Inflammatory macrophage (primary cell): ENCODE measurements at places on chromosomes 3 and 15.

- DNase-seq = peak; percentile 47
Measured at GRCh38 chr3:187318819-187319616, 27.5 kb upstream of the MASP1 start.

- DNase-seq = no peak
Measured at GRCh38 chr15:41331833-41332193, 578 bp downstream of the OIP5 start.

GRCh38 chr15:91555312-91555711 is 298.2 kb upstream of the SLCO3A1 start:
- DNase-seq = peak; percentile 13

DNA sequence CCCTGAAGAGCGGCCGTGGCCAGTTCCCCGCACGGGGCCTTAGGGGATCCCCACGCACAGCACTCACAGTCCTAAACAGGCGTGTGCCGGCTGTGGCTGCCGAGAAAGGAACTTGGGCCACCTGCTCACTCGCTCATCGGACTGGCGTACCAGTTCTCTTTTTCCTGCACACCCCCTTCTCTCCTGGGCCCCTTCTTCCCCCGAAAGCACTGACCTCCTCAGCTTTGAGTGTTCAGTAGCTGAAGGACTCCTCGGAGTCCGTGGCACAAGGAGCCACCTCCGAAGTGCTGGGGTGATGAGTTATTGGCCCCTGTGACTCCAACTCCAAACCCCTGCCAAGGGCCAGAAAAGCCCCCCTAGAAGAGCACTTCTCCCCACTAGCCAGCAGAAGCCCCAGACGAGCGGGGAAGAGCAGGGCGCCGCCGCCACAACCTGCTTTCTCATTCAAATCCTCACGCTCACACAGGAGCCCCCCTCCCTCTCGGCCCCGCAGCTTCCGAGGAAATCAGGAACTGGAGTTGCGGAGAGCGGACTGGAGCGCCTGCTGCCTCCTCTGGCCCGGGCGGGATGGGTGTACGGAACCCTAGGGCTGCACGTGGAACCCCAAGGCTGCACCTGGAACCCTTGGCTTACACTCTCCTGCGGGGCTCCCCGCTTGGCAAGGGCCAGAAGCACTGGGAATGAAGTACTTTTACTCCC is at the start of gene PLCH1:
TSS of gene PLCH1 (minus strand) at position 446 of the 699 bp plus-strand sequence. CDS start 40,847 bp downstream, outside the sequence.
- peak; percentile 48 for DNase-seq

GRCh38 chr15:100187677-100188076 is 154.1 kb downstream of the ADAMTS17 start:
- DNase-seq = no peak

DNA sequence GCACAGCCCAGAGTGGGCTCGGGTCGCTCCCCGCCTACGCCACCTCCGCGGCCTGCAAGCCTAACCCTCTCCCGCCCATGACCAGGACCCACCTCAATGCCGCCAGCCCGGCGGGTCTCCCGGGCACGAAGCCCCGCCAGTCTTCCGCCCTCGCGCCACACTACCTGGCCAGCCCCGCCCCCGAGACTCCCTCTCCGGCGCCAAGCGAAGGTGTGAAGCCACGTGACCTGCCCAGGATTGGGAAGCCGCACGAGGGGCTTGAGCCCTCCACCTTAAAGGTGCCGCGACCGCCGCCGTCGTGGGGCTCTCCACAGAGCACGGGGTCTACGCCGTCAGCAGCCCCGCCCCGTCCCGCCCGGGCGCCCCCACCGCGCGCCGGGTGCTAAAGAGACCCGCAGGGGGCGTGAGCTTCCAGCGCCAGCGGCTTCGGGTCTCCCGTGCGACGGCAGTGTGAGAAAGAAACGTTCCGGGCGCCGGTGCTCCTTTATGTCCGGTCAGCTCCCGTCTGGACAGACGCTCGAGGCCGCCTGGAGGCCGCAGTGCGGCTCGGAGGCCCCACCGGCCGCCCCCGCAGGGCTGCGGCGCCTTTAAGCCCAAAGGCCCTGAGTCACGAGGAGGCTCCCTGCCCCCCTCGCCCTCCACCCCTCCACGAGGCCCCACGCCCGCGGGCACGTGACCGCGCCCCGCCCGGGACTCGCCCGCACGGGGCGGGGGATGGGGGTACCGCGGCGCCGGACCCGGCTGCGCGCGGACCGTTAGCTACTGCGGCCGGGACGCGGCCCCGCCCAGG is at the start of gene CPEB1:
TSS of gene CPEB1 (minus strand) at position 319 of the 790 bp plus-strand sequence. CDS start 18,904 bp downstream, outside the sequence.
- DNase-seq = no peak

DNA sequence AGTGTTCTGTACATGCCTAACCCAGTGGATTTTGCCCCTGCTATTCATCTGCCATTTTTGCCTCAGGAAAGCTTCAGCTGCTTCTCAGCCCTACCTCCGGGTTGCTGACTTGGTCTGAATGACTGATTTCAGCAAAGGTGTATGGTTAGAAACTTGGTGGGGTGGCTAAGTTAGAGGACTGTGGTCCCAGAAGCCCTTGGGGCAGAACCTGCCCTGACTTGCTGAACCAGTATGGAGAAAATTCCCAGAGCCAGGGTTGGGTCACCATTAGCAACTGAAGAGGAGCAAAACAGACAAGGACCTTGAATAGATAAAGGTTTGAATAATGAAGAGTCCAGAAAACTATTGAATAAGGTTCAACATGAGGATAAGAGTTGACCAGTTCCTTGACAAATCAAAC is 6.1 kb upstream of the WWTR1 start:
- DNase-seq = no peak

DNA sequence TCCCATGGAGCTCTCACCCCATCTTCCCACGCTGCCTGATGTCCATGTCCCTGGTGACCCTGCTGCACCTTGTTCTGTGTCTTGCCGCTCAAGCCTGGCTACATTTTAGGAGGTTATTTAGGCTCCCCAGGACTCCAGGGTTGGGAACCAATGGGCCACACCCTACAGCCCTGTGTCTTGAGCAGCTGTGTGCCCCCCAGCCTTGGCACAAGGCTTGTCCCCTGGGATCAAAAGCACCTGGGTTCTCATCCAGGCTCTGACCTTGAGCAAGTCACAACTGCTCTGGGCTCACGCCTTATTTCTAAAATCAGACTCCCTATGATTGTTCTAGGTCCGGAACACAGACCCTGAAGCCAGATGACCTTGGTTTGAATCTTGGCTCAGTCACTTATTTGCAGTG is 14.1 kb downstream of the SPSB4 start:
- no peak for DNase-seq

GRCh38 chr15:85652457-85652856 is 142.3 kb downstream of the KLHL25 start:
- DNase-seq = peak; percentile 36

- no peak for DNase-seq
Measured at GRCh38 chr15:40932649-40933516, 3.7 kb downstream of the DLL4 start.

- no peak for DNase-seq
Measured at GRCh38 chr3:189902230-189903186, 218.2 kb downstream of the P3H2 start.

DNA sequence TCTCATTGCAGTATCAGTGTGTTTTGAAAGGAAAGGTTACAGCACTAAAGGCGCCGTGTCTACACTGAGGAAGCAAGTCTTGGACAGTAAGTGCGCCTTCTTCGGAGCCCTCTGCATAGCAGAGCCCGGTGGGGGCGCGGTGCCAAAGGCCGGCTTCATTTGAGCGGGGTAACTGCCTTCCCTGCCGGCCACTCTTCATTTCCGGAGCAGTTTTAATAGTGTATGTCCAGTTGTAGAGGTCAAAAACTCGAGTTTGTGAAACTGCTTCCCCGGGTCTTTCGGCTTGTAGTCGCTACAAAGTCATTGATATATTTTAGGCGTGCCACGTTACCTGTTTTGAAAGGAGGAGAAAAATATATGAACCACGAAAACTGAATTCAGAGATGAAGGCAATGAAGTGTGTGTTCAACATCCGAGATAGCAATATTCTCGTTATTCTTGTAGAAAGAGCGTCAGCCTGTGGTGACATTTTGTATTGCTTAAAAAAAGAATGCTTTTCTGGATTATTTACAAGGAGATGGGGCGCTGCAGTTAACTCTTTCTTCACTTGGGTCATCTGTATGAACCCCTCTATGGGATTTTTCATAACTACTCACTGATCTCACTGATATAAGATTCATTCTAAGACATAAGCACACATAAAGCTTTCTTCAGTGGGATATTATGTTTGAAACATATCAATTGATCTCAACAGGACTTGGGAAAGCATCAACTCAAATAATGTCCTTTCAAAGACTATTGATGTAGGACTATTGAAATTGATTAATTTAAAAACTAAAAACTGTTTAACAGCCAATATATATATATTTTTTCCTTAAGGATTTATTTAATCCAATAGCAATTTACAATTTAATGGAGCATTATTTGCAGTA is 3.0 kb downstream of the ALCAM start:
- DNase-seq = peak; percentile 54

- DNase-seq = no peak
Measured at GRCh38 chr3:64097920-64098319, 74.6 kb upstream of the PSMD6 start.

- no peak for DNase-seq
Measured at GRCh38 chr3:77467702-77468625, 428.1 kb downstream of the ROBO2 start.

DNA sequence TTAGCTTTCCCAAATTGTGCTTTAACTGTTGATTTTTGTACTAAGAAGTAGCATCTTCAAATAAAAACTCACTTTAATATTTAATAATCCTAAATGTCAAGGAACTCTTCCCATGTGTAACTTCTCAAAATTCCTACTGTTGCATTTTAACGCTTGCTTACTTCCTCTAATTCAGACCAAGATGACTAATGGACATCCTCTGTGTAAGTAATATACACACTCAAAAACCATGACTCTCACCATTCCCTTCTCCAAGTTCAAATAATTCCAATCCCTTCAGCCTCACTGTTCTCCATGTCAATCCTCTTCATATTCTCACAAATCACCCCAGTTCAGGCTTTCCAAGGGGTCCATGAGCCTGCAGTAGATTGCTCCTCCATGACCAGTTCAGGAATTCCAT is 13.0 kb downstream of the MRPL46 start:
- peak; percentile 56 for DNase-seq

DNA sequence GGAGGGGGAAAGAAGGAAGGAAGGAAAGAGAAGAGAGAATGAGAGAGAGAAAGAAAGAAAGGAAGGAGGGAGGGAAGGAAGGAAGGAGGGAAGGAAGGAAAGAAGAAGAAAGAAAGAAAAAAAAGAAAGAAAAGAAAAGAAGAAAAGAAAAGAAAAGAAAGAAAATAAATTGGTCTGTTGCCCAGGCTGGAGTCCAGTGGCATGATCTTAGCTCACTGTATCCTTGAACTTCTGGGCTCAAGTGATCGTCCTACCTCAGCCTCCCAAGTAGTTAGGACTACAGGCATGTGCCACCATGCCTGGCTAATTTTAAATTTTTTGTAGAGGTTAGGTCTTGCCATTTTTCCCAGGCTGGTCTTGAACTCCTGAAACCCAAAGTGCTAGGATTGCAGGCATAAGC is 11.6 kb upstream of the RNF7 start:
- no peak for DNase-seq

DNA sequence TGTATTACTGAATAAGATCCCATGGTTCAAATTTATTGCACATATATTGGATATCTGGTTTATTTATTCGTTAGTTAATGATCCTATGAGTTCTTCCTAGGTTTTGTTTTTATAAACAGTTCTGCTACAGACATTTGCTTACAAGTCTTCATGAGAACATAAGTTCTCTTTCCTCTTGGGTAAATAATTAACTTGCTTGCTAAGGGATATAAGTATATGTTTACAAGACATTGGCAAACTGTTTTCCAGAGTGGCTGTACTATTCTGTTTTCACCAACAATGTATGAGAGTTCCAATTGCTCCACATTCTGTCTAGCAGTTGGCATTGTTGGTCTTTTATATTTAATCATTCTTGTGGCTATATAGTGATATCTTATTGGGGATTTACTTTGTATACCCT is 341.8 kb upstream of the GBE1 start:
- no peak for DNase-seq

DNA sequence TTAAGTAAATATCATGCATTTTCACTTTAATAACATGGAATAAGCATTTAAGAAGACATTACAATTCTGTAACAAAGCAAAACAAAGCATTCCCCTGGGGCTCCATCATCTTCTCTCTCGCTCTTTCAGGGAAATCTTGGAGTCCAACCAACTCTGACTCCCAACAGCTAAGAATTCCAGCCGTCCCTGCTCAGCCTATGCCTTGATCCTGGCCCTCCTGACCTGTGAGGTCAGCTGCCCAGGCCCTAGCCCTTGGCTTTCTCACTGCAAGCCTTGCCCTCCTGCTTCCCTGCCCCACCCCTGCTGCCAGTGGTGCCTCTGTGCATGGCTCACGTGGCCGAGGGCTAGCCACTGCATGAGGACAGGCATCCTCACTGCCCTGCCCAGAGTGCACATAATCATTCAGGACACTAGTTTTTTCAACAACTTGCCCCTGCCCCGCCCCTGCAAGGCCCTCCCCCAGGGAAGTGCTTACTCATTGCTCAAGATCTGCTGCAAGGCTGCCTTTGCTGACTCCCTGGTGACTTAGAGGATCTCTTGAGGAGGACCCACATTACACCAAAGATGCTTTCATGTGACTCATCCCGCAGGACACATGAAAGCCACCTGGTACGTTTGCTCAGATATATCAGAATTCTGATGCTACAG is 37.6 kb downstream of the MTMR10 start:
- DNase-seq = peak; percentile 18

DNA sequence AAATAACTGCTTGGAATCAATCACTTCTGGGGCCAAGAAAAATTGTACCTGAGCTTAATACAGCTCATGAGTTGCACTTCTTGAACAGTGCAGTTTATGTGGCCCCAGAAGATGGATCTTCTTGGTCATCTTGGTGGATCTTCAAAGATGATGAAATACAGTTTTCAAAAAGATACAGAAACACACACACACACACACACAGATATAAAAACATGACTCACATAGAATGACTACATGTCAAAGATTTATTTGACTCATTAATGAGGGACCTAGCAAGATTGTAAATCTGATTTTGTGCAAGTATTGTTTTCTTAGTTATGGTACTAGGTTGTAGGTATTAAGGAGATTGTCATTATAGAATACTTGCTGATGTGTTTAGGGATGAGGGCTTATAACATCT is 32.6 kb downstream of the PDCD6IP start:
- no peak for DNase-seq

- DNase-seq = peak; percentile 34
Measured at GRCh38 chr3:186931532-186932280, 1.4 kb downstream of the ST6GAL1 start.

GRCh38 chr3:27633224-27633545 is 88.9 kb downstream of the EOMES start:
- DNase-seq = no peak

DNA sequence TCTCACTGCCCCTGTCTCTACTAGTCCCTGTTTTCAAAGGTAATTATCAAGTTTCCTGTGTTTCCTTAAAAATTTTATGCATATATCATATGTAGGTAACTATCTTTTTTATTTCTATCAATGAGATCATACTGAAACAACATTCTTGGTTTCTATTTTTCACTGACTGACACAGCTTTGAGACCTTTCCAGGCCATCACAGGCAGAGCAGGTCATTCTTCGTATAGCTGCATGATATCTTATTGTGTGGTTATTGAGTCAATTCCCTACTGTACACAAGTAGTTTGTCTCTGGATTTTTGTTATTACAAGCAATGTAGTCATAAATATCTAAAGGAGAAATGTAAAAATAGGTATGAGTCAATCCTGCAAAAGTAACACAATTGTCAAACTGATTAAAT is 169.6 kb downstream of the CFAP20DC start:
- no peak for DNase-seq

- no peak for DNase-seq
Measured at GRCh38 chr15:97525809-97526208, 434.7 kb upstream of the ARRDC4 start.

GRCh38 chr15:63048776-63049665 is 6.5 kb downstream of the TPM1 start:
- no peak for DNase-seq

- DNase-seq = no peak
Measured at GRCh38 chr3:187996609-187997008, 157.3 kb upstream of the LPP start.

GRCh38 chr3:141051443-141052200 is 475 bp downstream of the SPSB4 start:
- DNase-seq = no peak
